ENCODE measurements at places on chromosomes 4 and X.

DNA sequence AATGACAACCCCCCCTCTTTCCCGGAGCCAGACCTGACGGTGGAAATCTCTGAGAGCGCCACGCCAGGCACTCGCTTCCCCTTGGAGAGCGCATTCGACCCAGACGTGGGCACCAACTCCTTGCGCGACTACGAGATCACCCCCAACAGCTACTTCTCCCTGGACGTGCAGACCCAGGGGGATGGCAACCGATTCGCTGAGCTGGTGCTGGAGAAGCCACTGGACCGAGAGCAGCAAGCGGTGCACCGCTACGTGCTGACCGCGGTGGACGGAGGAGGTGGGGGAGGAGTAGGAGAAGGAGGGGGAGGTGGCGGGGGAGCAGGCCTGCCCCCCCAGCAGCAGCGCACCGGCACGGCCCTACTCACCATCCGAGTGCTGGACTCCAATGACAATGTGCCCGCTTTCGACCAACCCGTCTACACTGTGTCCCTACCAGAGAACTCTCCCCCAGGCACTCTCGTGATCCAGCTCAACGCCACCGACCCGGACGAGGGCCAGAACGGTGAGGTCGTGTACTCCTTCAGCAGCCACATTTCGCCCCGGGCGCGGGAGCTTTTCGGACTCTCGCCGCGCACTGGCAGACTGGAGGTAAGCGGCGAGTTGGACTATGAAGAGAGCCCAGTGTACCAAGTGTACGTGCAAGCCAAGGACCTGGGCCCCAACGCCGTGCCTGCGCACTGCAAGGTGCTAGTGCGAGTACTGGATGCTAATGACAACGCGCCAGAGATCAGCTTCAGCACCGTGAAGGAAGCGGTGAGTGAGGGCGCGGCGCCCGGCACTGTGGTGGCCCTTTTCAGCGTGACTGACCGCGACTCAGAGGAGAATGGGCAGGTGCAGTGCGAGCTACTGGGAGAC lies 1.6 kb downstream of the PCDH10 start:
- no peaks in the 10 kb centered on the region for H3K27me3 ChIP-seq
- H3K27ac ChIP-seq = peak overlapping the region; percentile 84
- H3K4me3 ChIP-seq = peak overlapping the region; percentile 63
- H3K36me3 ChIP-seq = no peaks in the 10 kb centered on the region

- no peaks in the 10 kb centered on the region for H3K36me3 ChIP-seq
- DNase-seq = no peak
- H3K27ac ChIP-seq = no peak overlapping the region
- no peak overlapping the region for H3K4me3 ChIP-seq
These were observed 56.9 kb downstream of the OTC start for GRCh38 chrX:38409289-38409688.

GRCh38 chr4:160709546-160709945 lies 1454.3 kb downstream of the FSTL5 start:
- H3K27me3 ChIP-seq = no peaks in the 10 kb centered on the region
- no peaks in the 10 kb centered on the region for H3K4me1 ChIP-seq
- no peak overlapping the region for H3K4me3 ChIP-seq

- H3K4me3 ChIP-seq = no peak overlapping the region
- no peak overlapping the region for H3K27ac ChIP-seq
- H3K27me3 ChIP-seq = no peaks in the 10 kb centered on the region
- H3K4me1 ChIP-seq = peaks cover 5% of the 10 kb centered on the region
- H3K36me3 ChIP-seq = peaks cover 43% of the 10 kb centered on the region
These were observed 17.1 kb downstream of the PRIMPOL start for GRCh38 chr4:184666670-184667069.

- DNase-seq = no peak
- no peak overlapping the region for H3K4me3 ChIP-seq
- H3K36me3 ChIP-seq = no peaks in the 10 kb centered on the region
- no peaks in the 10 kb centered on the region for H3K4me1 ChIP-seq
- no peak overlapping the region for H3K27ac ChIP-seq
These were observed 16.2 kb upstream of the FRMD7 start for GRCh38 chrX:132144061-132144460.

DNA sequence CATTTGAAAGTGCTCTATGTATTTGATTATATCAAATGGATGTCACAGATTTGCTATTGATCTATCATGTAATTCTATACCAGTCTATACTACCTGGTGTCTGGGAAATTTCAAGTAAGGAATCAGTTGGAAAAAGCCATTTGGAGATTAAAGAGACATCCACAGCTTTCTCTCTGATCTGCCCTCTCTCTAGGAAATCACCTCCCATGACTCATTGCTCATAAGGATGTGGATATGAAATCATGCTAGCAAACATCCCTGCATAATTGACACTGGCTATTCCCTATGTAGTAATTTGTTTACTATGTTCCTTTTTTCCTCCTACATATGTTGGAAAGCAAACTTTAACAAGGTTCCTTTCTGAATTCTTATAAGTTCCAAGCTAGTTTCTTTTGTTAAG lies 94.3 kb downstream of the TEX13A start:
- no peaks in the 10 kb centered on the region for H3K27me3 ChIP-seq
- H3K4me3 ChIP-seq = no peak overlapping the region
- H3K4me1 ChIP-seq = no peaks in the 10 kb centered on the region

DNA sequence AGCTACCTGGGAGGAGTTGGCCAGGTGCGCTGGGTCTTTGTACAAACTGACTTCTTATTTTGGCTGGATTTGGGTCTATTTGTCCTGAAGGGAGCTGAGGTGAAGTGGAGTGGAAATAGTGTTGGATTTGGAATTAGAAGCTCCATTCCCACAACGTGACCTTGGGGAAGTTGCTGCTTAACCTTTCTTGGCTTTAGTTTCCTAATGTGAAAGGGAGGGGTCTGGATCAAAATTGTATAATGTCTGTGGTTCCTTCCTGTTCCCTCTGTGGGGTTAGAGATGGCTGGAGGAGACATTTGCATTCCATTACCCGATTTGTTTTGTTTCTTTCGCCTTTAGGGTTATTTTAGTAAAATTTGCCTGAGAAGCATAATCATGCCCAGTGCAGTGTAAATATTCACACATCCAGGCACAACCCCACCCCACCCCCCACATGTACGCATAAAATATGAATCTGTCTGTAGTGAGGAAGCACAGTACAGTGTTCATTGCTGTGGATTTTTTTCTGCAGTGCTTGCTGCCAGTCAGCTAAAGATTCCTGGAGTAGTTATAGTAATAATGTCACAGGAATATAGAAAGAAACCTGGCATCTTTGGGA lies 21.5 kb downstream of the JADE1 start:
- no peak overlapping the region for H3K4me3 ChIP-seq
- H3K27me3 ChIP-seq = no peaks in the 10 kb centered on the region
- H3K27ac ChIP-seq = peak overlapping the region; percentile 17
- H3K4me1 ChIP-seq = no peaks in the 10 kb centered on the region

GRCh38 chr4:57044996-57045395 lies 65.2 kb downstream of the IGFBP7 start:
- H3K4me3 ChIP-seq = no peak overlapping the region
- no peak for DNase-seq
- H3K27me3 ChIP-seq = no peaks in the 10 kb centered on the region

DNA sequence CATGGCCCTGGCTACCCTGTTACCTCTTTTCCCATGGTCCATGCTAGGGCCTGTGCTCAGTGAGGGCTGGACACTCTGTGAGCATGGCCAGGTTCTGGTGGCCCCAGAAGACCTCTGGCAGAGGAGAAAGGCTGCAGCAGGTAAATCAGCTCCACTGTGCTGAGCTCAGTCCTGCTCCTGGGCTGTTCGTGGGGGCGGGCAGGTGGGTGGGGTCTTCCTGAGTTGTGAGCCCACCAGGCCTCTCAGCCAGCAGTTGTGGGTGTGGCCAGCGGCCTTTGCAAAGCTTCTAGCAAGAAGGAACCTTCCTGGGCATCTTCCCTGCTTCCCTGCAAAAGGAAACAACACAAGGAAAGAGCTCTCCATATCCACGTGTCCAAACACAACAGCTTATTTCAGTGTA lies 85.3 kb upstream of the STX18 start:
- no peaks in the 10 kb centered on the region for H3K27me3 ChIP-seq
- H3K27ac ChIP-seq = no peak overlapping the region
- no peaks in the 10 kb centered on the region for H3K4me1 ChIP-seq
- no peak for DNase-seq
- H3K4me3 ChIP-seq = no peak overlapping the region

- H3K27ac ChIP-seq = no peak overlapping the region
- H3K4me1 ChIP-seq = no peaks in the 10 kb centered on the region
- H3K36me3 ChIP-seq = no peaks in the 10 kb centered on the region
- no peak for DNase-seq
- no peak overlapping the region for H3K4me3 ChIP-seq
- no peaks in the 10 kb centered on the region for H3K27me3 ChIP-seq
These were observed 184.9 kb downstream of the PCDH18 start for GRCh38 chr4:137347371-137347770.

GRCh38 chr4:153156721-153157120 lies 47.5 kb upstream of the TRIM2 start:
- H3K4me3 ChIP-seq = no peak overlapping the region
- DNase-seq = no peak
- H3K36me3 ChIP-seq = no peaks in the 10 kb centered on the region
- no peak overlapping the region for H3K27ac ChIP-seq
- H3K27me3 ChIP-seq = no peaks in the 10 kb centered on the region
